ENCODE measurements at places on chromosomes 6 and 20.
A peak's percentile ranks its signal among the peaks of the same experiment; 100 is the strongest.

DNA sequence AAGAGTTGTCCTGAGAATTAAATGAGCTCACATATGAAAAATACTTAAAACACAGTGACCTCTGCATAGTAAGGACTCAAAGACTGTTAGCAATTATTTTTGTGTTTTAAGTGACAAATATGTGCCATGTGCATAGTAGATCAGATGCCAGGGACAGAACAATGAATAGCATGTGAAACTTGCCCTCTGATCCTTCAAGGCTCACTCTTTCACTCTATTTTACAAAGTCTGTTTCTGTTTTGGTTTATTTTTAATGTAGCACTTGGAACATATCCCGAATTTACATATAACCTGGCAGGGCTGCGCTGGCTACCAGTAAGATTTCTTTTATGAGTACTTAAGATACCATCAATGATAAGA lies 135.5 kb upstream of the TNFAIP3 start:
- no peak for DNase-seq

DNA sequence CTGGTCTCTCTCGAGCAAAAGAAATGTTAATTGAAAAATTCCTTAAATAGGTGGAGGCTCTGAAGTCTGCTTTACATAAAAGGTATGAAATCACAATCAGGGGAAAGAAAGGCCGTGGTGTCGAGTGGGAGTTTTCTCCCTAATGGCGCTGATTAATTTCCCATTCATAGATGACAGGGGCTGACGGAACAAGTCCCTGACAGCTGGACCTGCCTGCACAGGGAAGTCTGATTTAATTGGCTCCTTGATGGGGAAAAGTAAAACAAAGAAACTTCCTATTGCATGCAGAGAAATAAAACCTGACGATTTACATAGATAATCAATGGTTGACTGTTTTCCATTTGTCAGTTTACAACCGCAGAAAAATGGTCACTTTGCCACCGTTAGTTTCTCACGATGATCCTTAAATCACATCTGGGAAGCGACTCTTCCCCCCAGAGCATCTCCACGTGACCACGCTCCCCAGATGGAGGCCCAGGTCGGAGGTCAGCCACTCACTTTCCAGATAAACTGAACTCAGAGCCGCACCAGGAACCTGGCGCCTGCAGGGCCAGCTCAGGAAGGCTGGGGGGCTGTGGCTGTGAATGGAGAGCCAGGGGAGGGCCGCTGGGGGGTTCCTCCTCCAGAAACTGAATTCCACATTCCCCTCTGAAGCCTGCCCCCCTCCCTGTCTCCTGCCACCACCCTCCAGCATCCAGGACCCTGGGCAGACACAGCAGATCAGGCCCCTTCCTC lies 55.3 kb downstream of the DLL1 start:
- DNase-seq = no peak

DNA sequence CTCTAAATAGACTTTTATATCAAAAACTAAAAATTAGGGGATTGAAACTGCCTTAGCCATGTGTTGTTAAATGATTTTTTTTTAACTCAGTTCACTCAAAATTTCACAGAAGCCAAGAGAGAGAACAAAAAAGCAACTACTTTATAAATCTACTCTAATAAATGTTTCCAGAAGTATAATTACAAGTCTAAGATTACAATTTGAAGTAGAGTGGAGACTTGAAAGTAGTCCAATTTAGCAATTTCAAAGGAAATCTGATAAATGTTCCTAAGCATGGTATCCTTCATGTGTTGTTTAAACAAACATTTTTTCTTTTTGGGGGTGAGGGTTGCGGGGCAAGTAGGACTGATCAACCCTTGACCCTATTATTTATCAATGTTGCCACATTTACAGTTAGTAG lies 72.6 kb downstream of the PHIP start:
- no peak for DNase-seq

DNA sequence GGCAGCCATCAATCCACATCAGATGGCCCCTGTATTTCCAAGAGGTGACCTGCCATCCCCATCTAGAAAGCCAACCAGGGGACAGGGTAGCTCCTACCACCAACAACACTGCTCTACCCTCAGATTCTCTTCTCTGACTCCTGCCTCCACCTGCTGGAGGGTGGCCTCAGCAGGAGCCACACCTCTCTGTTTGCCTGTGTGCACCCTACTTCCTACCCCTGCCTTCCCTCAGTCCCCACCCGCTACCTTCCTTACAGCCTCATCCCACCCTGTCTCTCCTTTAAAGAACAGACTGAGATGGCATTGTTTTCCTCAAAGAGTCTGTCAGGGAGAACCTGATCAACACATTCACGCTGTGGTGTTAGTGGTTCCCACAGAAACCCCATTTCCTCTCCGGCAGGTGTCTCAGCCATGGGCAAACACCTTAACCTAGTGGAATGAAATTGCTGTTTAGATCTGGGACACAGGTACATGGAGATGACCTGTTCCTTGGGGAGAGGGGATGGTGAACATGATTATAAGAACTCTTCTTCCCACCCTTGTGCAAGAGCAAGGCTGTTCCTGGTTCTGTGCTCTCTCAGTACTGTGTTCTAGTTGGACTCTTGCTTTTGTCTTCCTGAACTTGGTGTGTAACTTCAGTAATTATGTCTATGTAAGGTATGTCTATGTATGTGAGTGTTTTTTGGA lies 1.8 kb downstream of the ENTPD6 start:
- peak; percentile 16 for DNase-seq

DNA sequence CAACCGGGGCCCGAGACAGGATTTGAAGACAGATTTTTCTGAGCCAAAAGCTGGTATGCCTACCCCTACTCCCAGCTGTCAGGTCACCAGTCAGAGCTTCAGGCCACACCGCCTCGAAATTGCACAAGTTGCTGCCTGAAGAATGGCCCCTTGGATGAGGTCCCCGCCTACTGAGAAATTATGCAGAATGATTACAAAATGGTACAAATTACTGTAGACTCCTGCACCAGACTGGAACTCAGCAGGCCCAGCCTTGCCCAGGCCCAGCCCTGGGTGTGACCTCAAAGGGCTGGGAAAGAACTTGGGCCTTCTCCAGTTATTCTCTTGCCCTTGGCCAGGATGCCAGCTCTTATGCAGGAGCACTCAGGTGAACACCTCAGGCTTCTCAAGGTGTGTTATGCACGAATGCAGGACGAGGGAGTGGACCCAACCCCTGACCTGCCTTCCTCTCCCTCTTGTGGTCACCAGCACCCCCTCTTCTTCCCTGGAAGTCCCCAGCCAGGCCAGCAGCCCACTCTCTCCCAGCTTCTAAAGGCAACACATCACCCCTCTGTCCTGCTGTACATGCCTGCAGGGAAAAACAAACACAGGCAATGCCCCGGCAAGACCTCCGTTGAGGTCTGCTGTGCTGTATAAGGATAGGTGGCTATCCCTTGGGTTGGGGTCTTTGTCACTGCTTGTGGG lies 88.7 kb upstream of the NAA20 start:
- no peak for DNase-seq

- no peak for DNase-seq
Measured at GRCh38 chr6:105537981-105538578, 135.2 kb upstream of the PREP start.

DNA sequence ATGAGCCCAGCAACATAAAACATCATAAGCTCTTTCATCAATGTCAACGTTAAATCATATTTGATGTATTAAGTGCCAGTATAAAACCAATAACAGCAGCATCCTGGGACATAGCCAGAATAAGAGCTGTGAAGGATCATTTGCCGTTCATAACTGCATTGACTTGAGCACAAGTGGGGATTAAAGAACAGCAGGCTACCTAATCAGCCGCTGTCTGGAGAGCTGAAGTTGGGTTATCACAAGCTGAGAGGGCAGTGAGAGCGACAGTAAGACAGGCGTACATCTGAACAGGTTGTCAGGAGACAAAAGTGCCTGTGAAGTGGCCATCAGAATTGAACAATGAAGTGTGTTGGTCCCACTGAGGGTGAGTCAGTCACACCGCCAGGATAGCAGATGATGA lies 269.6 kb downstream of the GRIK2 start:
- DNase-seq = no peak

GRCh38 chr6:115934145-115934544 lies 126.5 kb downstream of the FRK start:
- DNase-seq = no peak

- DNase-seq = peak; percentile 71
Measured at GRCh38 chr20:46994341-46994740, 99.7 kb downstream of the EYA2 start.

DNA sequence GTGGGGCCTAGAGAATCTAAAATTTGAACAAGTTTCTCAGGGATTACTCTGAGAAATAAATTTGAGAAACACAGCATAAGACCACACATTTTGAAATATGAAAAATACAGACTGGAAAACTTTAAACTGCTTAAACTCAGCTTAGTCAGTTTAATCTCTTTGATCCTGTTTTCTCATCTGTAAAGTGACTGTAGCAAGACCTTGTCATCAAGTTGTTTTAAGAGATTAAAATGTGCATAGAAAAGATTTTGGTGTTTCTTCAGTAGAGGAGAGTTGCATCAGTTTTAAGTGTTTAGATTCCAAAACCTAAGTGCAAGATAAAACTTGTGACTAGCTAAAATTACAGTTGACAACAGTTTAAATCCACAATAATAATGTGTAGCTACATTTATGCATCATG lies 8.1 kb upstream of the BCKDHB start:
- no peak for DNase-seq

DNA sequence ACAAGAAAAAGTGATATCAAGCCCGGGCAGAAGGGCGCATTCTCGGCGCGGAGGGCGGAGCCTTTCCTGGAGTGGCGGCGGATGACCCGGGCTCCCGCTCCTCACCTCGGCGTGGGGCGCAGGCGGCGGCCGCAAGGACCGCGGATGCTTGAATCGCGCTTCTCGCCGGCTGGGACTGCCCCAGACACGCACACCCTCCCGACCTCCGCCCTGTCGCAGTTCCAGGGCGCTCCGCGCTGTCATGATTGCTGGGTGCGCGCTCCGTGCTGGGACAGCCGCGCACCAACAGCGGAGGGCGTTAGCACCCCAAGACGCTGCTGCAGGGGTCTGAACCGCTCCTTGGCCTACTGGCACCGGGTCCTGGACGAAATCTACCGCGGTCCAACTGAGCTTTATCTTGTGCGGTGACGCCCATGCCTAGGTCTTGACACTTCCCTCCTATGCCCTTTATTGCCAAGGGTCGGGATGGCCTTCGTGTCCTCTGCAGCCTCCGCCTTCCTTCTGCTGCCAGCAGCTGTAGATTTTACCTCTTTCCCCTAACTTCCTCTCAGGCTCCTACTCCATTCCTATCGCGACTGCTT lies 43.3 kb downstream of the IRAK1BP1 start:
- no peak for DNase-seq

GRCh38 chr6:73180763-73181619 lies 44.3 kb downstream of the KHDC1L start:
- no peak for DNase-seq

GRCh38 chr6:15421945-15422733 lies 176.3 kb downstream of the JARID2 start:
- DNase-seq = peak; percentile 30

DNA sequence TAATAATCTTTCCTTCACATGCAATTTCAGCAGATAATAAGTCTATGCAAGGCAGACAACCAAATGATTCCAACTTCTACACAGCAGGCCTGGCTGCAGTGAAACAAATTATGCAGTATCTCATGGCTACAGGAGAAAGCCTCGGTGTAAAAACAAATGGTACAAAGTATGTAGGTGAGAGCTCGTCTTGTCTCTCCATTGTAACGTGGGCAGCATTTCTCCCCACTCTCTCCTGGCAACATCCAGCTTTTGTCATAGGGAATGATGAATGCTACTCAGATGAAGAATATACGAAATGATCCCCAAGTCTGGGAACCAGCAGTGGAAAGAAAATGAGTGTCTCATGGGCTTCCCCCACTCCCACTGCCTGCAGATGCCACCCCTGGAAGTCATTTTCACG lies 32.4 kb downstream of the FYN start:
- DNase-seq = no peak

- peak; percentile 23 for DNase-seq
Measured at GRCh38 chr6:136365776-136366354, 76.2 kb upstream of the BCLAF1 start.

GRCh38 chr6:44399991-44400390 lies 12.5 kb downstream of the CDC5L start:
- no peak for DNase-seq

DNA sequence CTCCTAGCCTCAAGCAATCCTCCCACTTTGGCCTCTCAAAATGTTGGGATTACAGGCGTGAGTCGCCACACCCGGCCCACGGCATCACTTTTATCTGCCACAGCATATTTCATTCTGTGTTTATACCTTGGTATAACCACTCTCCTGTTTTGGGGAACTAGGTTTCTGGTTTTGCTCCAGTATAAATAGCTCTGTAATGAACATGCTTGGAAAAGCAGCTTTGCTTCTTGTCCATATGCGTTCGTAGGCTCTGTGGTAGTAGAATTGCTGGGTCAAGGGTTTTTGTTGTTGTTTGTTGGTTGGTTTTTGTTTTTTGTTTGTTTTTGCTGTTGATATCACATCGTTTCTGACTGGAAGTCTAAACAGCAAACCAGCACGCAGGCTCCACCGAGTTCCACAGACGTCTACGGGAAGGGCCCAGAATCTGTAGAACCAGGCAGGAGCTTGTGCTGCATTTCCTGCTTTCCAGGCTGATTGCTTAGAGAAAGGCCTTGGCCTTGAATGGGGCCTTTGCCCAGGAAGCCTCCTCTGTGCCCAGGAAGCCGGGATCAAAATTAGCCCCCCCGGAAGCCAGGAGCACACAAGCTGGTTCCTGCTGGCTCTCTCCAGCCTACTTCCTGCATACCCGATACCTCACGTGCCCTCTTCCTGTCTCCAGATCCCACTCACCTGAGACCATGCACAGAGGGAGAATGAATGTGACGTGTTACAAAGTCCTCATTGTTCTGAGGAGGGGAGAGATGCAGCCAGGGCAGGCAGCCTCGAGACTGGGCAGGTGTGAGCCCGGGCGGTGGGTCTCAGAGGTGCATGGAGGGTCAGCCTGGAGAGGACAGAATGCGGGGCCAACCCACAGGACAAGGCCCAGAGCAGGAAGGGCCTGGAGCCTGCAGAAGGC lies 34.7 kb downstream of the AAR2 start:
- DNase-seq = no peak

GRCh38 chr6:72757048-72757447 lies 135.2 kb downstream of the KCNQ5 start:
- no peak for DNase-seq

GRCh38 chr6:40369042-40369441 lies 218.1 kb downstream of the LRFN2 start:
- no peak for DNase-seq

DNA sequence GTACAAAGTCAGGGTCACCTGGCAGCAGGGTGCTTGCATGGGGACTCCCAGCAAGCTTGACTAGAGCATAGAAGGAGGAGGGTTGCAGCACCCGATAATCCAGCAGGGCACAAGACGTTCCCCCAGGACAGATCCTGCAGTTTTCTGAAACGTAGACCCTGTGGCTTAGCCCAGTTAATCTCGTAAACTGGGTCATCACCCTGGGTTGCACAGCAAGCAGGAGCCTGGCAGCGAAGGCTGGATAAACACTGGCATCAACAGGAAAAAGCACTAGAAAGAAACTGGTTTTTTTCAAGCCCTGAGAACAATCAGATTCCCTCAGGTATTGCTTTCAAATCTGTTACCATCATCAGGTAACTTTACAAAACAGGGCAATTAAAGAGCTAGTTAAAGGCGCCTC lies 92.6 kb downstream of the PDE7B start:
- no peak for DNase-seq

GRCh38 chr20:37348792-37349516 lies 3.0 kb downstream of the SRC start:
- DNase-seq = no peak

All from stimulated activated CD4-positive, alpha-beta T cell treated with anti-CD3 and anti-CD28 coated beads, Interleukin-2, amount 100 ng/mL, for 24 hours (primary cell).